ENCODE measurements at places on chromosomes 1 and 21. TPM values are rescaled to one million over a fixed set of nuclear protein-coding genes. Genes with fewer than 3 reads are reported as not detected.

The FCRL1 gene
- total RNA-seq: 97.4 TPM

The MINDY1 gene
- 63.4 TPM for total RNA-seq

The ZSWIM5 gene
- total RNA-seq: 16.5 TPM

The DEDD gene
- 23.0 TPM for total RNA-seq

The FAM78B gene
- 4.1 TPM for total RNA-seq

Measured in Peyer's patch (tissue), 4 donors.